Stimulated activated CD4-positive, alpha-beta T cell treated with anti-CD3 and anti-CD28 coated beads, Interleukin-2, amount 100 ng/mL, for 24 hours (primary cell): ENCODE measurements at places on chromosomes 2 and 18.

DNA sequence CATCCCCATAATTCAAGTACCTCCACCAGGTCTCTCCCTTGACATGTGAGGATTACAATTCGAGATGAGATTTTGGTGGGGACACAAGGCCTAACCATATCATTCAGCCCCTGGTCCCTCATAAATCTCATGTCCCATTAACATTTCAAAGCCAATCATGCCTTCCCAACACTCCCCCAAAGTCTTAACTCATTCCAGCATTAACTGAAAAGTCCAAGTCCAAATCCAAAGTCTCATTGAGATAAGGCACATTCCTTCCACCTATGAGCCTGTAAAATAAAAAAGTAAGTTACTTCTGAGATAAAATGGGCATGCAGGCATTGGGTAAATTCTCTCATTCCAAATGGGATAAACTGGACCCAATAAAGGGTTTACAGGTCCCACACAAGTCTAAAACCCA lies 849.7 kb downstream of the BCL11A start:
- DNase-seq = no peak

- no peak for DNase-seq
Observed at GRCh38 chr2:233486778-233487552, 79.6 kb downstream of the USP40 start.

GRCh38 chr2:112777036-112777435 lies 7.3 kb downstream of the IL1A start:
- no peak for DNase-seq

DNA sequence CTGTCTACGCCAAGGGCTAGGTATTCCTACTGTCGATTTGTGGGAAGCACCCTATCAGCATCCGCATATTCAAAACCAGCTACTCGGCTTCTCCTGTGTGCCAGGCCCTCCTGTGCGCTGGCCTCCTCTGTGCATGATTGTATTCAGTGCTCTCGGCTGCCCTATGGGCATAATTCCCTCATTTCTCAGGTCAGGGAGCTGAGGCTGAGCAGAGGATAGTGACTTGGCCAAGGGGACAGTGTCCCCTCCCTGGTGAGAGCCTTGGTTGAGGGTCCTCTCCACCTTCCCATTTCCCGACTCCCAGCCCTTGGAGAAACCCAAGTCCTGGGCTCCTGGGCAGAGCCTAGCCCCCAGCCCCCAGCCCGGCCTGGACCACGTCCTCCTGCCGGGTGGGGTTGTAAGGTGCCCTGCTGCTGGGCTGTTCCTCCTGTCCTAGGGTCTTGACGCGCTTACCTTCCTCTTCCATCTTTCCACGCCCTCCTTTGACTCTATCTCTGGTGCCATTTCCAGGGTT lies 6.3 kb upstream of the HS6ST1 start:
- no peak for DNase-seq

DNA sequence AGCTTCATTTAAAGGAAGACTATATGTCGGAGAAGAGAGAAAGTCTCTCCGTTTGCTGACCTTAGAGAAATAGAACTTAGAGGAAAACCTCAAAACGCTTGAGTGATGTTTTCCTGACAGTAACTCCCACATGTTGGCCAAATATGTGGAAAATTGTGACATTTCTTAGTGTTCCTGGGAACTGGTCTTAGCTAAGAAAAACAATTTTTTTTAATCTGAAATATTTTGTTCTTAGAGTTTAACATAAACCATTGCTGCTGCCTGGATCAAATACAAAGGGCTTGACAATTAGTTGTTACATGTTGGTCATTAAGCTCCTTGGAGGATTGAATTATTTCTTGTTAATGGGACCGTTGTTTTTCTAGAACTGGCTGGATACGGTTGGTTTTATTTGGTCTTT lies 16.3 kb downstream of the DYNC2LI1 start:
- DNase-seq = no peak

DNA sequence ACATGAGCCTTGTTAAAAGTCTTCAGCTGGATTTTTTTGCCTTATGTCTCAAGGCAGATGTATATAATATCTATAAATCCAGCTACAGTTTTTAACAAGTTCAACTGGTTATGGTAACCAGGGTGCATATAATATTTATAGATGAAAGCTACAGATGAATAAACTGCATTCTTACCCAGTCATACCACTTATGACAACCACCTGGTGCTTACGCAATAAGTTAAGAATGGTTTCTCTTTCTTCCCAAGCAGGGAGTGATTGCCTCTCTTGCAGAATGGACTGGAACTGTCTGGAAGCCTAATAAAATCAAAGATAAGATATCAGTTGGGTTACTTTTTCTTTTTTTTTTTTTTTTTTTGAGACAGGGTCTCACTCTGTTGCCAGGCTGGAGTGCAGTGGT lies 19.6 kb downstream of the DHX57 start:
- DNase-seq = no peak

DNA sequence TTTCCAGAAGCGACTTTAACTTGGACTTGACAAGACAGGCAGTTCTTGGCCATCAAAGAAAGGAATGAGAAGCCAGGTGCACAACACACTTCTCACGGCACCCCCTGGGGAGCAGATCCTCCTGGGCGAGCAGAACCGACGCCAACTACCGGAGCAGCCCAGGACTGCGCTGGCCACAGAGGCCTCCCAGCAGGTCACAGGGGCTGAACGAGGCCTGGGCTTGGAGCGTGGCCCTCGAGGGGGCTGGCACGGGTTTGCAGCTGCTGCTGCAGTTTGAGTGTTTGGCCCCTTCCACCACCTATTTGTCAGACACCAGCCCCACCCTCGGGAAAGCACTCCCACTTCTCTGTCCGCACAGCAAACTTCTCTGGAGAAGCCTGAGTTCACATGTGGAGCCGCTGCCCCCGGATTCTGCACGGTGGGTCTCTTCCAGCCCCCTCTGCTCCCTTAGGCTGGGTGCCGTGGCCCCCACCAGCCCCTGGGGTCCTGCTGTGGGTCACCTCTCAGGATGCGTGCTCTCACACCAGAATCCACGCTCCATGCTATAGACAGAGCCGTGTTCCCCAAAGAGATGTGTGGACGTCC lies 306.7 kb upstream of the SALL3 start:
- no peak for DNase-seq

GRCh38 chr2:166591226-166591625 lies 97.2 kb upstream of the SCN7A start:
- no peak for DNase-seq

DNA sequence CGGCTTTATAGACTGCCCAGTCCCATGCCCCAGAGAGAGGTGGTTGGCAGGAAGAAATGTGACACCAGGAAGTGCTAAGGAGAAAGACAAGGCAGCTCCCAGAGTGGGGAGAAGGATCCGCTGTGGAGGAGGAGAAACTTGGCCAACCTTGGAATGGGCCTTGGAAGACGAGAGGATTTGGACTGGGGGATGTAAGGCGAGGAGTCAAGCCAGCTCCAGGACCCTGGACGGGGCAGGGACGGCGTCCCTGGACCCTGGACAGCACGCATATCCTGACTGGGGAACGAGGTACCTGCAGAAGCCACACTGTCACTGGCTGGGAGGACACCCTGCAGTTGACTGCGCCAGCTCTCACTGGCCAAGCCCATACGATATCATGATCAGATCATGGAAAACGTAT lies 153.4 kb downstream of the BCL2 start:
- no peak for DNase-seq

DNA sequence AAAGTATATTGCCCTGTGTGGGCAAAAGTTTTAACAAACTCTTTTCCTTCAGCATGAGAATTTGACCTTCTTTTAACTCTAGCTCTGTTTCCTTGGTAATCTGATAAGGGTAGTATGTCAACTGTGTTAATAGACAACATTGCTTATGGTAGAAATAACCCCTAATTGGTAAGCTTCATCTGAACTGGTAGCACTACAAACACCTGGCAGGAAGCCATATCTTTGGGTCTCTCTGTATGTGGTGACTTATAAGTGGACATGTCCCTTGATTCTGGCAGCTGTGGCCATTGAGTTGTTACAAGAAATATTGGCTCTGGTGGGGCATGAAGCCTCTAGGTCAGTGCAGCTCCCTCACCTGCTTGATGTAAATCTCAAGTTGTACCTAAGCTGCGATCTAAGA lies 46.9 kb downstream of the MBD5 start:
- DNase-seq = no peak

GRCh38 chr2:176960061-176960460 lies 252.5 kb upstream of the HNRNPA3 start:
- no peak for DNase-seq

DNA sequence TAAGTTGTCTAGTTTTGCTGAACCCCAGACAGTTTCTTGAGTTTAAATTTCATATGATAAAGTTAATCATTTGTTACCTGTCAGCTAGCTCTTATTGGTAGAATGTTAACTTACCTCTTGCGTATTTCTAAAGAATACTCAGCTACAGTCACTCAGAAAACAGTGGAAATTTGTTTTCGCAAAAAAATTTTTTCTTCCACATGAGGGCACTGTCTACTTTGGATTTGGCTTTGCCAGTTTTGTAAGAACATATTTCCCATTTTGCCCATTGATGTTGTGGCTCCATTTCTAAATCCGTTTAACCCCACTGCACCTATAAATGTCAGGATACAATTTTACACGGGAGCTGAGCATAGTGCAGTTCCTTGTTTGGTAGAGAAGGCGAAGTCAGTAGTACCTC lies 19.1 kb upstream of the GCFC2 start:
- no peak for DNase-seq

- no peak for DNase-seq
Observed at GRCh38 chr18:52813635-52814416, 473.8 kb downstream of the DCC start.

GRCh38 chr2:153872311-153873051 lies 759 bp downstream of the GALNT13 start:
- DNase-seq = no peak

DNA sequence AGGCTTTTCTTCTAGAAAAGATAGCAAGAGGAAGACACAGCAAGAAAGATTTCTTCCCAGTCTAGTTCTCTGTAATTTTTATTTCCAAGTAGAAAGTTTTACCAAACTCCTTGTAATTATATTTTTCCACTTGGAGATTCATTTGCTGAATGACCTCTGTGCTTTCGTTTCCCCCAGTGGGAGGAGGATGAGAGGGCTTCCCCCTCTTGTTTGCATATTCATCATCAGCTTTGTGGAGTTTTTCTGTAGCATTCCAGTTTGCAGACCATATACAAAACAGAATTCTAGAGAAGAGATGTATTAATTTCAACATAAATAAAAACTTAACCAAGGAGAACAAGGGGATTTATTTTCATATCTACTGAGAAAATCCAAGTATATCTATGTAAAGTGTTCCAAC lies 51.3 kb downstream of the RMDN2 start:
- no peak for DNase-seq

DNA sequence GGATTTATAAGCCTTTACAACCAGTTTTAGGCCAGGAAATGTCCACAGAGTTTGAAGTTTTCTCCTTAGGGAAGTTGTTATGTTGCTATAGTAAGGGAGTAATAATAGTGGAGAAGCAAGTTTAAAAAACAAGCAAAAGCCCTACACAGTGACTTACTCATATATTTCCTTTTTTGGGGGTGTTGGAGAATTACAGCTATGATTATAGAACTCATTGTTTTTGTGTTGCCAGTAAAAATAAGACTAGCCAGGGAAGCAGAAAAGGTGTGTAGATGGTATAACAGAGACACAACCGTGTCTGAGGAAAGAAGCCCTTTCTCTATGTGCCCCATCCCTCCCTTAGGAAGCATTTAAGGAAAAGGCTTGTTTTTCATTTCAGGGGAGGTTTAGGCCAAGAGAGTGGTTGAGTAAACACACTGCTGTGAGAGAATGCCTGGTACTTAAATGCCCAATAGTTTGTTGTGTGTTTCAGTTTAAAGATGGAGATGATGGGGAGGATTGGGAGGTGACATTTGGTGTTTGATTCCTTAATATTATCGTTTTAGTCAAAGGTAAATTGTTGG lies 2.3 kb downstream of the VAPA start:
- no peak for DNase-seq

- DNase-seq = no peak
Observed at GRCh38 chr2:97546711-97547110, 43.0 kb downstream of the ANKRD36B start.

DNA sequence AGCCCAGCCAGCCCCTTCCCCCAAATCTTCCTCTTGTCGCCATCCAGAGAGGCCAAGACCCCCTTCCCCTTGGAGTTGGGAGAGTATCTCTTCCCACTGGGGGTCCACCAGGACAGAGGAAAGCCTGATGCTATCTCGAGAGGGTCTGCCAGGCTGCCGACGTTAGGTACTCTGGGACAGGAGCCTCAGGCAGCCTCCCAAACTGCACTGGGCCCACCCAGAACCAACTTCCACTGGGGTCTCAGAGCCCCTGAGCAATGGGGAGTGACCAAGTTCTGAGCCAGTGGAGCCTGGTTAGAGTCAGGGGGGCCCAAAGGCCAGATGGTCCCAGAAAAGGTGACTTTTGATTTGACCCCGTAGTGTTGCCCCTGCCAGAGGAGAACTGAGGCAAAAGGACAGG lies 189.1 kb downstream of the INHBB start:
- no peak for DNase-seq

- DNase-seq = no peak
Observed at GRCh38 chr2:100409975-100410647, 7.4 kb downstream of the CHST10 start.

DNA sequence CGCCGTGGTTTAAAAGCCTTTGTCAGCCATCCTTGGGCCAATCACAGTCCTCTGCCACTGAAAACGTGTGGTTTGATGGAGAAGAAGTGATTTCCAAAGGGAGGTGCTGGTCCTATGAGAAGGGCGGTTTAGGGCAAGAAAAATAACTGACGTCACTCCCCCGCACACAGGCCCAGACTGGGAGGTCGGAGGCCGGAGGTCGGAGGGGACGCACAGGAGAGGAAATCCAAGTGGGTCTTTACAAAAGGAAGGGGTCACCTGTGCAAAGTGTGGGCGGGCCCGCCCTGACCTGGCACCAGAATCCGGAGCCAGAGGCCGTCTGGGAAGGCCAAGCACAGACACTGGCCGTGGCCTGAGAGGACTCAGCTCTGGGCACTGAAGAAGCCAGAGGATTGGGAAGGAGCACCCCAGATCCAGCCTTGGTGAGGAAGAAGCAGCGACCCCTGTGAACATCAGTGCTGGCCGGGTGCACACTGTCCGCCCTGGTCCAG lies 18.0 kb upstream of the KCNG2 start:
- no peak for DNase-seq
